Muscle of arm (tissue), 14 donors: ENCODE measurements at places on chromosomes 6 and 20.

DNA sequence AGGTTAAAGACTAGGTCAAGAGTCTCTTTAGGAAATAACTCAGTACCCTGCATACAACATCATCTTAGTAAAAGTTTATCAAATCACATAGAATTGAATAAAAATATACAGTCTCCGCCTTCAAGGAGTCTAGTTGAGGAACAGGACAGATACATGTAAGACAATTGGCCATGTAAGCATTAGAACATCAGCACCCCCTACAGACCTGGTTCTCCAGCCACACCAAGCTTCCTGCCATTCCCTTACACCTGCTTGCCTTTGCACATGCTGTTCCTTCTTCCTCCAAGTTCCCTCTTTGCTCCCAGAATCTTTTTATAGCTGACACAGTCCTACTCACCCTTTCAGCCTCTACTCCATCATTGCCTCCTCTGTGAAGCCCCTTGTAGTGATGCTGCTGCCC is 187.8 kb upstream of the LRFN2 start:
- DNase-seq = no peak

- DNase-seq = no peak
Observed at GRCh38 chr6:6701864-6702263, 113.3 kb downstream of the LY86 start.

DNA sequence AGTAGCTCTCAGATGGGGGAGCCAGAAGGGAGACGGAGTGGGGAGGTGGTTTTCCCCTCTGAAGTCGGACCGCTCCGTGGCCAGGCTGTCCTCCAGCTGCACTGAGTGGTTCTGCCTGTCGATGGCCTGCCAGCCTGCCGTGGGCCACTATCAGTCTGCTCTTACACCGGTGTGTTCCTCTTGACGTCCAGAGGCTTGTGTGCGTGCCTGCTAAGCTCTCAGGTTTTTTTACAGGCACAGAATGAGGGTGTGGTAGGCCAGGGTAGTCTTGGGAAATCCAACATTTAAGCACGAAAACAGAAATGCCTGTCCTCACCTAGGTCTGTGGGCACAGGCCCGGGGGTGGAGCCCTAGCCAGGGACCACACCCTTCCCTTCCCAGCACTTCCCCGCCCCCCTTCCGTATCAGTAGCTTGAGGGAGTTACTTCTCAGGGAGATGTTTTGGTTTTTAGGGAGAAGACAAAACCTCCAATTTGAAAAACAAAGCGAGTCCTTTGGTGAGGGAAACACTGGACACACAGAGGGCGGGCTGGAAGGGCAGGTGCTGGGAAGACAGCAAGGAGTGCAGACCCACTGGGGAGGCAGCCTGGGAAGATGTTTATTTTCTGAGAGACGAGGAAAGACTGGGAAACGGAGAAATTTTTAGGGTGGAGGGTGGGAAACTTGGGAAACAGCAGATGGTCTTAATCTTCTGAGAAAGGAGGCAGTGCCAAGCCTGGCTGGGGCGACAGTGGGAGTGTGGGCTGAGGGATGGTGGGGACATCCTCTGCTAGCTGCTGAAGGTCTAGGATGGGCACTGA is 106.5 kb downstream of the LY86 start:
- no peak for DNase-seq

DNA sequence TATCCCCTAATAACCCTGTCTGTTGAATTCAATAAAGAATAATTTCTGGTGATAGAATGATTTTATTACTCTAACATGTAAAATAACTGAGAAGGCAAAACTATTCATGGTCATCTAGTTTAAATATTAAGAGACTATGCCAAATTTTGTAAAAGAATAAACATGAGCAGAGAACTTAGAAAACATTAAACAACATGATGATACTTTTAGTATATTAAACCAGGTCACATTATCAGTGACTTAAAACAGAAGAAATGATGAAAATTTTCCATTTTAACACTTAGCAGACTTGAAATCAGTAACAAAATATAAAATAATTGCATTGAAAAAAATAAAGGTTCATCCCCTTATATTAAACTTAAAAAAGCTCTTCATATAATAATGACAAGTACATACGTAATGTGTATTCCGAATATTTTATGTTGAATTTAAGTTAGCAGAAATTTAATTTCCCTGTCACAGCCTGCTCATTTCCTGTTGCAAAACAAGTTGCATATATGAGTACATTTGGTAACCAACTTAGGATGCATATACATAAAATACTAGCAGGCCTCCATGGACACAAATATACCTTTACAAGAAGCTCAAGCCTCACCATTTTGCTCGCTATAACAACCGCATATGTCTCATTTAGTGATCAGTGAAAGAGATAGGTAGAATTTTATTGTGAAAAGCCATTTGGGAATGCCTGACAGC is 40.6 kb downstream of the DTNBP1 start:
- no peak for DNase-seq

GRCh38 chr6:42522036-42522435 is 41.8 kb upstream of the UBR2 start:
- no peak for DNase-seq

DNA sequence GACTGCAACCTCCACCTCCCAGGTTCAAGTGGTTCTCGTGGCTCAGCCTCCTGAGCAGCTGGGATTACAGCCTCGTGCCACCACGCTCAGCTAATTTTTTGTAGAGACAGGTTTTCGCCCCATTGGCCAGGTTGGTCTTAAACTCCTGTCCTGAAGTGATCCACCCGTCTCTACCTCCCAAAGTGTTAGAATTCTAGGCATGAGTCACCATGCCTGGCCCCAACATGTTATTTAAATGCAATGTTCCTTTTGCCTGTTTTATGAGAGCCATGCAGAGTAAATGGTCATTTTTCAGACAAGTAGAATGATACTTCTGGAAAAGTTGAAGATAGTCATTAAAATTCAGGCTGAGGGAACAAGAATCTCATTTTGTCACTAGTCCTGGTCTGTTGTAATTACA is 43.8 kb upstream of the RPS6KA2 start:
- no peak for DNase-seq

DNA sequence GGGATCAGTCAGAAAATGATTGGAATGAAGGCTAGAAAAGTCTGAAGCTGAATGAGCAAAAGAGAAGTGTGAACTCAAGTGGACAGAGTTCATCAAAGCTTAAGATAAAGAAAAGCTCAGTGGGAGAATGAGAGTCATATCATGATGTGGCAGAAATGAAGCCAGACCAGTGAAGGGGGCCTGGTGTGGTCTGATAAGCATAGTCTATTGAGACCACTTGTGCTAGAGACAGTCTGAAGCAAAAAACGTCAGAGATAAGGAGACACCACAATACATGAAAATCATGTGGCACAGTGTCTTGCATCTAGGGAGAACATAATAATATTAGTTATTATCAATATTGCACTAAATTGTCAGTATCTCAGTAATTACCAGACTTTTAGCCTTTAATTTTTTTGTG is 601.5 kb downstream of the UTRN start:
- DNase-seq = no peak

- no peak for DNase-seq
Observed at GRCh38 chr20:8220716-8221115, 88.7 kb downstream of the PLCB1 start.

GRCh38 chr6:135231469-135231844 is 50.3 kb downstream of the MYB start:
- no peak for DNase-seq

DNA sequence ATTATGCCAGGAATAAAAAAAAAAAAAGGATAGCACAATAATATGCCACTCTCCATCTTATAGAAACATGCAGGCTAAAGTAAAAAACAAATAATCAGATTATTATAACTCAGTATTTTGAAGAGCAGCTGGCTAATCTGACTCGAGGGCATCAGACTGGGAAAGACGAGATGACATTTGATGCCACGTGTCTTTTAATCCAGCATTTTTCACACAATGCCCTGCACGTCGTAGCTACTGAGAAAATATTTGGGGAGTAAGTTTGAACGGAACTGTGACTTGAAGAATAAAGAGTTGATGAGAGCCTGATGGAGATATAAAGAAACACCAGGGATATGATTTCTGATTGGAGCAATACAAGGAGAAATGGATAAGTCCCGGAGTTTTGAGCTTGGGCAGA is 237.7 kb downstream of the ARID1B start:
- DNase-seq = no peak

DNA sequence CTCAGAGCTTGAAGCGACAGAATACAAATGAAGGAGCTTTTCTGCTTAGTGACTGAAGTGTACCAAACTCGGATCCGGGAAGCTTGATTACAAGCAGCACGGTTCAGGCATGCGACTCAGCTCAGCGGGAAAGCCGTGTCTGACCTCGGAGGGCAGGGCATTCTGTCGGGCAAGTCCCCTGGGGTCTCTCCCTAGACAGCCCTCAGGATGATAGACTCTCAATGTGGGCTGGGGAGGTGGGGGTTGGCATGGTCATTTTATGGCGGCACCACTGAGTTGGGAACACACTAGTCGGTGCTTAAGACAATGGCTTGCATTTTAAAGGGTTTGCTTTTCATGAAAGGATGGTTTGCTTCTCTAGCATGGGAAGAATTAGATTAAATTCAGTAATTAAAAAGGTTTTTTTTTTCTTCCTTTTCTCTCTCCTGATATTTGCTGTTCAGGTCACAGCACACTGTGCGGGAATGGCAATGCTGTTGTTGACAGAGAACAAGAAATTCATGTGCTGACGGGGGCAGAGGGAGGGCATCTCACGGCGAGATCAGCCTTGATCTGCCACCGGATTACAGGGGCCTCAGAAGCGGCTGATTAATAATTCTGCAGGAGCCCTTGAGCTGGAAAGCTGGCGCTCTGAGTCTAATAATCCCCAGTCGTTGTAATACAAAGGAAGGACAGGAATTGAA is 80.7 kb upstream of the TRAF3IP2 start:
- no peak for DNase-seq

- no peak for DNase-seq
Observed at GRCh38 chr6:20791944-20792343, 257.7 kb downstream of the CDKAL1 start.

DNA sequence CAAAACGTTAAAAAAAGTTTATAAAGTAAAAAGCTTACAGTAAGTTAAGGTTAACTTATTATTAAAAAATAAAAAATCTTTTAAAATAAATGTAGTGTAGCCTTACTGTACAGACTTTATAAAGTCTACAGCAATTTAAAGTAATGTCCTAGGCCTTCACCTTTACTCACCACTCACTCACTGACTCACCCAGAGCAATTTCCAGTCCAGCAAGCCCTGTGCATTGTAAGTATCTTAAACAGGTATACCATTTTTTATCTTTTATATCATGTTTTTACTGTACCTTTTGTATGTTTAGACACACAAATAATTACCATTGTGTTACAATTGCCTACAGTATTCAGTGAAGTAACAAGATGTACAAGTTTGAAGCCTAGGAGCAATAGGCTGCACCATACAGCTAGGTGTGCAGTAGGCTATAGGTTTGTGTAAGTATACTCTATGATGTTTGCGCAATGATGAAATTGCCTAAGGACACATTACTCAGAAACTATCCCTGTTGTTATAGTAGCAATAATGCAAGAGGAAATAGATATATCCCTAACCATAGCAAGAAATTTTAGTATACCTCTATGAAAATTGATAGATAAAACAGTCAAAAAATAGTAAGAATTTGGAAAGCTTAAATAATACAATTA is 39.5 kb downstream of the FBXO5 start:
- no peak for DNase-seq

GRCh38 chr6:130367767-130368166 is 1.9 kb downstream of the TMEM200A start:
- no peak for DNase-seq

DNA sequence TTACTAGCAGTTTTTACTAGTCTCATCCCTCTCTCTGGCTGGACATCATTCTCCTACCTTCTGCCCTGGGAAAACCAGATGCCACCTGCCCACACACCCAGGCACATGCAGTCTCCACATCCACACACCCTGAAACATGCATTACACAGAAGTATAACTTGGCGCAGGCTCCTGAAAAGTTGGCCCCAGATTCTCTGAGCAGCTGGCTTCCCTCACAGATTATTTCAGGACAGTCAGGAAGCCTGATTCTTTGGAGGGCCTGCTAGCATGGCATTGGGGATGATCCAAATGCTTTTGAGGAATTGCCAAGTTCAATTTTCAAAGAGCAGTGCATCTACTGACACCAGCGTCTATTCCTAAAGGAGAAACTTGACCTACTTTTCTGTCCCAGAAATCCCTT is 27.8 kb upstream of the KIF16B start:
- no peak for DNase-seq

- no peak for DNase-seq
Observed at GRCh38 chr6:38713812-38714211, 1.3 kb upstream of the DNAH8 start.

- DNase-seq = peak; percentile 80
Observed at GRCh38 chr20:43900496-43900895, 14.2 kb upstream of the TOX2 start.

GRCh38 chr20:46118481-46119020 is 437 bp downstream of the CD40 start:
- no peak for DNase-seq

GRCh38 chr6:130105996-130106704 is 87.8 kb downstream of the L3MBTL3 start:
- DNase-seq = no peak

GRCh38 chr20:21490105-21490504 is 23.8 kb downstream of the NKX2-2 start:
- no peak for DNase-seq

- DNase-seq = no peak
Observed at GRCh38 chr20:63624486-63624885, 2.4 kb downstream of the GMEB2 start.

DNA sequence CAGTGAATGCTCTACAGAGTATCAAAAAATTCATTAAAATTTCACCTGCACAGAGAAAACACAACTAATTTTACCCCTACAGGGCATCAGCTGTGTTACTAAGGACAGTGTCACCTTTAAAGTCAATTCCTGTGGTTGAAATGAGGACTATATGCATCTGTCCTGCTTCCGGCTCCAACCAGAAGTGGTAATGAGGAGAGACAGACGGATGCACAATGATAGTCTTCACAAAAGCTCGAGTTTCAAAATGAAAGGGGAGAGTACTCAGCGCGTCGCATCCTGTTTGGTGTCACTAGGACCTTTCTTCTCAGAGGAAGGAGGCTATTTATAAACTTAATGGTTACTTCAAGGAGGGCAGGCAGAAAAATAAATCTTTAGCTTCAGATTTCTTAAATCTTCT is 86.5 kb downstream of the LYRM4 start:
- DNase-seq = peak; percentile 14

DNA sequence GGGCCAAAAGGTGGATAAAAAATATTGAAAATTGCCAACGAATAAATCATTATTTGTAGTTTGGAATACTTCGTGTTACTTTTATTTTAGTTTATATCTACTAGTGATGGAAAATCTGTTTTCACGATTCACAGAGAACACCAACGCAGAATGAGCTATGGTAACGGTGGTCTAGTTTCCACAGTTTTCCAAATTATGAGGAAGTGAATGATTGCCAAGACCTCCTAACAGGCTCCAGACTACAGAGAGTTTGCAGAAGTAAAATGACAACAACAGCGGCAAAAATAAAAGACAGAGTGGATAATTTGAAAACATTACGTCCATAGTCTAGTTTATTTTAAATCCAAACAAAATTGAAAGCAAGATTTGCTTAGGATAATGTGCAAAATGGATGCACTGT is 57.0 kb upstream of the AIG1 start:
- no peak for DNase-seq
